ENCODE measurements at places on chromosomes 4 and X. TPM values are rescaled to one million over a fixed set of nuclear protein-coding genes. Genes with fewer than 3 reads are reported as not detected.

Gene PDE5A
- polyA plus RNA-seq = 21.1 TPM

Gene MAGEB2
- polyA plus RNA-seq = not detected

Gene TLR8
- polyA plus RNA-seq = 0.23 TPM

DNA sequence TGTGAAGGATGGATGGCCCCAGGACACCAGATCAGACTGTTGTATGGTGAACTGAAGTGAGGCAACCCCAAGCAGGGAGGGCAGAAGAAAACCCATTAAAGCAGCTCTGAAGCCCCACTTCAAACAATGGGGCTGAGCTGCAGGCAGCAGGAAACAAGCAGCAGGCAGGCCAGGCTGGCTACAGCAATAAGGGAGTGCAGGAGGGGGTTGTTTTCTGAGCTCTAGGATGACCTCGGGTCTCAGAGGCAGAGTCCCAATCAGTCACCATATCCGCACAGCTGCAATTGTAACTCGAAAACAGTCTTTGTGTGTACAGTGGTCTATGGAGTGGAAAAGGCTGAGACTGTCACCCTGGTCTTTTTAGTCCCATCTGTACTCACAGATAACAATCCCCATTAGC is 90.4 kb downstream of the COL4A6 start:
- no peak for DNase-seq

DNA sequence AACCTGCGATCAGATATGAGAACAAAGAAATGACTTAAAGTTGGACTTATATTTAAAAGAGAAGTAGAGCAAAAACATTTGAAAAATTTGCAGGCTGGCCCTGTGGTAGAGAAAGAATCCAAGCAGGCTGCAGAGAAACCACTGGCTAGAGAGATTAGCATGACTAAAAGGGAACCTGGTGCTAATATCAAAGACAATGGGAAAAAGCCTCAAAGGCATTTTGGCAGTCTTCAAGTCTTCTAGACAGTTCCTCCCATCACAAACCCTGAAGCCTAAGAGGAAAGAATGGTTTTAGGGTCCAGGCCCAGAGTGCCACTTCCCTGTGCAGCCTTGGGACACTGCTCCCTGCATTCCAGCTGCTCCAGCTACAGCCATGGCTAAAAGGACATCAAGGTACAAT is 33.4 kb downstream of the KCTD8 start:
- no peak for DNase-seq

DNA sequence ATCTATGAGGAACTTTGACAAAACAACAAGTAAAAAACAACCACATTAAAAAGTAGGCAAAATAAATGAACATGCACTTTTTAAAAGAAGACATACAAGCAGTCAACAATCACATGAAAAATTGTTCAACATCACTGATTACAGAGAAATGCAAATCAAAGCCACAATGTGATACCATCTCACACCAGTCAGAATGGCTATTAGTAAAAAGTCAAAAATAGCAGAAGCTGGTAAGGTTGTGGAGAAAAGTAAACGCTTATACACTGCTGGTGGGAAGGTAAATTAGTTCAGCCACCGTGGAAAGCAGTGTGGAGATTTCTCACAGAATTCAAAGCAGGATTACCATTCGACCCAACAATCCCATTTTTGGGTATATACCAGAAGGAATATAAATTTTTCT is 17.0 kb upstream of the LNX1 start:
- no peak for DNase-seq

All from spinal cord (tissue), 10 donors.